Lower leg skin (tissue), 4 donors: ENCODE measurements at places on chromosomes 3 and 15. TPM values are rescaled to one million over a fixed set of nuclear protein-coding genes. Genes with fewer than 3 reads are reported as not detected.

Gene REC114
- not detected for total RNA-seq

DNA sequence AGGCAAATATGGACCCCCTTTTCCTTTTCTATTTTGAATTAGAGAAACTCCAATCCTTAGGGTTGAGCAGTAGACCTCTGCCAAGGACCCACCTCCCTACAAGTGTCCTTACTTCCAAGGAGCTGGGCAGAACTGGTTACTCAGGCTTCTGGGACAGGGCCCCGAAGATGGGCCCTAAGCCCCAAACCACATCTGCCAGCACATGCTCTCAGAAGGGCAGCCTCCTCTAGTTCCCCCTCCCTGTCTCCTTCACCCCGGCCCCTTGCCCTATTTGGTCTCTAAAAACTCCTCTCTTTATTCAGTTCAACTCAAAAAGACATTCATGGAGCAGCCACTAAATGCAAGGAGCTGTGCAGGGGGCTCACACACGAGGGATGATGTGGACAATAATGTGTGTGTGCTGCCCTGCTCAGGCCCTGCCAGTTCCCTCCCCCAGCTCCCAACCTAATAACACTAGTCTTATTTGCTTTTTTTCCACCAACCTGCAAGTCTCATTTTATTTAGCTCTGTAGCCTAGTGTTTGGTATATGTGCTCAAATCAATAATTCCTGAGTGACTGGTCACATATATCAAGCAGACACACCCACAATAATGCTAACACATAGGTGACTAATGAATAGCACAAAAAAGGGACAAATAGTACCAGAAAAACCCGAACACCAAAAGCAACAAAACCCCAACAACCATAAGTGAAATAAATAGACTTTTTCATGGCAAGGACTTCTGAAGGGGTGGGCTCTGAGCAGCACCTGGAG is 12.2 kb downstream of the ZDHHC3 start:
- DNase-seq, result no peak

DNA sequence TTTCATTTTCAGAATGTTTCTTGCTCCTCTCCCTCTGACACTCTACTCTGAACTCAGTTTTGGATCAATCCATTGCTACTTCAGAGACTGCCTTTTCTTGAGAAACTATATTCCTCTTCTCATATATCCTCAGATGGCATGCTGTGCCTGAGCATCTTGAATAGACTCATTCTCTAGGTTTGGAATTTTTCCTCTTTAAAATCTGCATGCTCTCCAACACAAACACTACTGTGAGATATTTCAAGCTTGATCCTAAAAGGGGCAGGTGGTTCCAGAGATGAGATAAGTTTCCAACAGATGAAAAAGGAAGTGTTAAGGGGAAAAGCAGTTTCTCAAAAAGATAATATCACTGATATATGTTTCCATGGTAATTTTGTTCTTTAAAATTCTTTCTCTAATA is 742.2 kb upstream of the EPHA6 start:
- DNase-seq, result no peak

DNA sequence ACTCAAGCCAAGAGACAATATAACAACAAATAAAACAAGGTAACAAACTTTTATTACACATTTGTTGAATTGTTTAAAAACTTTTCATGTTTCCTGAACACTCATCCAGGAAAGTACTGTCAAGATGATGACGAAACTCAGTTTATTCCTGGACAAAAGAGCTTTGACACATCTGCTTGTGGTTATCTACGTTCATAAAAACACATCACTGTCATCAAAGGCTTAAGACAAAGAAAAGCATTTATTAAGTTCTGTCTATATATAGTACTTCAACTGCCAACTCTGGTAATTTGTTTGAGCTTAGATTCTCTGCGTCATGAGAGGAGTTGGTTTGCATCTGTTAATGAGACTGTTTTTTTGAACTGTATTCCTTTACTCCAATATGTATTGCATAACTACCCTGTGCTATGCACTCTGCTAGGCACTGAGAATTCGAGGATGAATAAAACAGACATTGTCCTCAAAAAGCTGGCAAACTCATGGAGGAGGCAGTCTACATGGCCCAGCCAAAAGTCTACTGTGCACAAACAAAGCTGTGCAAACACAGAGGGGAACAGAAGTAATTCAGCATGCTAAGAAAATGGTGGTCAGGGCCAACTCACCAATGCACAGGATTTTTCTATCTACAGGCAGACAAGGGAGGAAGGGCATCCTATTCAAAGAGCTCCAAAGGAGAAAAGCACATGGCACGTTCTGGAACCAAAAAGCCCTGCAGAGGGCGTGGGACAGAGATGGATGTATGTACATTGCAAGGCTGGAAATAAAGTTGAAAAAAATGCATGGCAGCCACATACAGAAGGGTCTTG is 21.5 kb downstream of the PLD1 start:
- no peak for DNase-seq

GRCh38 chr3:128252083-128252482 is 98.8 kb downstream of the EEFSEC start:
- DNase-seq, result no peak

DNA sequence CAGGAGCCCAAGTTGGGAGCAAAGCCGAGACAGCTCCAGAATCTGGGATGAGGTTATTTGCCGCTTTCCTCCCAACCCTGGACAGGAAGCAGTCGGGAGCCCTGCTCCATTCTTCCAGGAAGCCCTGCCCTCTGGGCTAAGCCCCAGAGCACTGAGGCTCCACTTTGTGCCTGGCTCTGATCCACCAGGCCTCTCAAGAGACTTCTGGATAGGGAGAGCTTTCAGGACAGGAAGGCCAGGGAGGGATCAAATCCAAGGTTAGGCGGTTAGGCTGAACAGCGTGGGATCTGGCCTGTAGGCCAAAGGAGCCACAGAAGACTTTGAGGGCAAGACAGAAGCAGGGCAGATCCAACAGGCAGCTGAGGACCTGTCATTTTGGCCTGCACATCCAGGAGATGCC is 835 bp downstream of the STOML1 start:
- DNase-seq, result no peak

GRCh38 chr15:89822951-89823711 is 8.5 kb upstream of the ANPEP start:
- no peak for DNase-seq

- DNase-seq, result no peak
These were observed 40.2 kb downstream of the SUCLG2 start for GRCh38 chr3:67614195-67614594.

GRCh38 chr3:18828637-18829036 is 319.7 kb upstream of the KCNH8 start:
- no peak for DNase-seq

GRCh38 chr3:12627370-12627769 is 36.5 kb downstream of the RAF1 start:
- no peak for DNase-seq
